BJ (cell line): ENCODE measurements at places on chromosomes 4 and X. TPM values are rescaled to one million over a fixed set of nuclear protein-coding genes. Genes with fewer than 3 reads are reported as not detected.

Gene F11
- polyA plus RNA-seq = not detected in 2 replicates

Gene LIMCH1
- polyA plus RNA-seq = 107 and 133 TPM in 2 replicates

Gene CCDC110
- polyA plus RNA-seq = not detected in 2 replicates

Gene NPY2R
- polyA plus RNA-seq = not detected in 2 replicates

Gene FMR1NB
- not detected in 2 replicates for polyA plus RNA-seq

Gene PRKX
- 5.7 and 6.5 TPM in 2 replicates for polyA plus RNA-seq

Gene LINC00632
- 54.3 and 87.0 TPM in 2 replicates for polyA plus RNA-seq

Gene NXF2
- not detected in 2 replicates for polyA plus RNA-seq

Gene TNIP3
- polyA plus RNA-seq = 0.20 and 0.33 TPM in 2 replicates

Gene RASL11B
- 0.20 and 0.22 TPM in 2 replicates for polyA plus RNA-seq

Gene PRR32
- not detected in 2 replicates for polyA plus RNA-seq

Gene CPE
- 0.33 and 0.44 TPM in 2 replicates for polyA plus RNA-seq

Gene EDA2R
- polyA plus RNA-seq = 19.4 and 23.4 TPM in 2 replicates

Gene HS3ST1
- polyA plus RNA-seq = not detected in 2 replicates

Gene SMR3B
- polyA plus RNA-seq = not detected in 2 replicates

Gene PABPC1L2B
- polyA plus RNA-seq = not detected in 2 replicates

Gene PAGE2
- polyA plus RNA-seq = not detected in 2 replicates

Gene RIBC1
- 0.09 TPM in 1 of 2 replicates, not detected in the other for polyA plus RNA-seq

Gene TRAM1L1
- polyA plus RNA-seq = 0.44 and 0.85 TPM in 2 replicates

Gene MAGEA12
- not detected in 2 replicates for polyA plus RNA-seq

Gene MAGEH1
- 22.1 and 28.4 TPM in 2 replicates for polyA plus RNA-seq

Gene CLDN2
- not detected in 2 replicates for polyA plus RNA-seq

Gene PDZD4
- 0.49 and 0.82 TPM in 2 replicates for polyA plus RNA-seq

Gene GABRQ
- polyA plus RNA-seq = not detected in 2 replicates

Gene NAP1L3
- polyA plus RNA-seq = 0.52 and 0.83 TPM in 2 replicates

Gene SMARCA1
- polyA plus RNA-seq = 13.9 and 36.7 TPM in 2 replicates

Gene IGFBP7
- 1,691 and 2,028 TPM in 2 replicates for polyA plus RNA-seq

Gene MAOB
- polyA plus RNA-seq = not detected in 2 replicates
